HCEC 1CT (cell line): ENCODE measurements at places on chromosomes 4 and X.

GRCh38 chr4:113555868-113556267 lies 205.7 kb downstream of the CAMK2D start:
- no peak for DNase-seq

DNA sequence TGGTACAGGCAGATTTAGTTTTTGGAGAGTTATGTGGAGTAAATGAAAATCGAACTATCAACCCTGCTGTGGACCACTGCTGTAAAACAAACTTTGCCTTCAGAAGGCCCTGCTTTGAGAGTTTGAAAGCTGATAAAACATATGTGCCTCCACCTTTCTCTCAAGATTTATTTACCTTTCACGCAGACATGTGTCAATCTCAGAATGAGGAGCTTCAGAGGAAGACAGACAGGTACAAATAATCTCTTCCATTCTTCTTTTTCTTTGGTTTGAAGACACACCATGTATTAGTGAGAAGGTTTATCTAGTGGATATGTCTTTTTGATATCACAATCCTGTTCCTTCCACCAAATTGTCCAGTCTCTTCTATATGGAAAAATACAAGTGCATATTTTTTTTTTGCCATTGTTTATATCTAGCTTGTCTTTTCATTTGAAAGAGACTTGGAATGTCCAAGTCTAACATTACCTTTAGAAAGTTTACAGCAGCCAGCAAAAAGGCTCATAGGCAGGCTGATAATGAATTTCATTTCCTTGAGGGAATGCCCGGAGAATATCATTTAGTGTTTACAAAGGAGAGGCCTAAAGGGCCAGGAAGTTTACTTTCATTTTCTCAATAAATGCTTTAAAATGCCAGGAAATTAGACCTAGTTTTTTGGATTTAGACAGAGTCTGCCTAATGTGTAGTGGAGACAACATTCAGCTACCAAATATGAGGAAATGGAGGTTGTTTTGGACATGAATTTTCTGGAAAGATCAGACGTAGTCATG lies 18.6 kb downstream of the AFM start:
- no peak for DNase-seq

GRCh38 chrX:106450405-106450804 lies 161.4 kb upstream of the RADX start:
- no peak for DNase-seq

DNA sequence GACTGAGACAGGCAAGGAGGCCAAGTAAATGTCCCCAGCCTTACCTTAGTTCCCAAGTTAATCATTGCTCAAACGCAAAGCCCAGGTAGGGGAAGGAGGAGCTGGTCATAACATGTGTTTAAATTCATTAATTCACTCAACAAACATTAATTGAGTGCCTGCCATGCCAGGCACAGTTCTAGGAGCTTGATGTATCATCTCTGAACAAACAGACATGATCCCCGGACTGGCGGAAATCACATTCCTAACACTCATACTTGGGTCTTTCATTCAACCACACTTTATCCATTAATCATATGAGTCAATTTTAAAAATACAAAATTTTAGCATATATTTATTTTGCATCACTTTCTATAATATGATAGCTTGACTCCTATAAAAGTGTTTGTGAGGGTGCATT lies 335.3 kb upstream of the NOCT start:
- no peak for DNase-seq

GRCh38 chr4:8152865-8153257 lies 5.8 kb downstream of the ABLIM2 start:
- no peak for DNase-seq

GRCh38 chr4:118586357-118586790 lies 98.8 kb upstream of the METTL14 start:
- DNase-seq, result no peak

DNA sequence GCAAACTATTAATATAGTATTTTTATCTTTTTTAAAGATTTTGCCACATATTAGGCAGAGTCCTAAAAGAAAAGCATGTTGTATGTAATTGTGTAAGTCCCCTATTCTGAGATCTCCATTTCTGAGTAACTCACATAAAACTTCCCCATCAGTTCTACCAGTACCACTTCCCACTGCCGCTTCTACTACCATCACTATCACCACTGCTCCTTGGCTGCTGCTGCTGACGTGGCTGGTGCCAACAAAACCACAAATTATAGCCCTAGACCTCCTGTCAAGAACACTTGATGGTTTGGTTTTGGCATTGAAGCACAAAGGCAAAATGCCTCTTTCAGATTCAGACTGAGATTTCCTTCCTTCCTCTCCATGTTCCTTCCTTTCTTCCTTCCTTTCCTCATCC lies 106.4 kb downstream of the MMRN1 start:
- no peak for DNase-seq

- DNase-seq, result no peak
Measured at GRCh38 chr4:87950936-87951511, 24.5 kb upstream of the SPP1 start.

GRCh38 chrX:49988143-49988542 lies 65.7 kb downstream of the CLCN5 start:
- no peak for DNase-seq

DNA sequence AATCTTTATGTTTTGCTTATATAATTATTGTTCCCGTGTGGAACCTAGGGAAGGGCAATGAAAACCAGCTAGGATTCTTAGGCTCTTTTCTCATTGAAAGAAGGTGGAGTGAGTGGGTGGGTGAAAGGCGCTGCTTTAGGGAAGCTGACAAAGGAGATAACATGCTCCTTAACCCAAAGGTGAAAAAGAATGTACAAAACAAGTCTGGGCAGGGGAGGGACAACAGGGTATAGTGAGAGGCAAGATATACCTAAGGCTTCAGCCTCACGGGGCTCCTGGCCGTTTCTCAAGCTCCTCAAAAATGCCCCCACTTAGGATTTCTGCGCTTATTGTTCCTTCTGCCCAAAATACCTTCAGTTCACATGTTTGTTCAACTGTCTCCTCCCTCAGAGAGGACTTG lies 1.8 kb downstream of the SH2D1A start:
- DNase-seq, result no peak

DNA sequence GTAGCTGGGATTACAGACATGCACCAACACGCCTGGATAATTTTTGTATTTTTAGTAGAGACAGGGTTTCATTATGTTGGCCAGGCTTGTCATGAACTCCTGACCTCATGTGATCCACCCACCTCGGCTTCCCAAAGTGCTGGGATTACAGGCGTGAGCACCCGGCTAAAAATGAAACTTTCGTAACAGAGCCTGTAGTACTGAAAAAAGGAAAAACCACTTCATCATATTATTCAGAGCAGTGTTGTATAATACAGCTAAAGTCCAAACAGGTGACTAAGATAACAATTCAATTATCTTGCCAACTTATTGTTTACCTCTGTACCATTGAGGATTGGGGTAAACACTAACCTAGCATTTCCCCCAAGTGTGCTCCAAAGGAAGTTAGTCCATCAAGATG lies 43.9 kb upstream of the HPRT1 start:
- peak; percentile 11 for DNase-seq

- no peak for DNase-seq
Measured at GRCh38 chr4:148004228-148004857, 272.5 kb downstream of the ARHGAP10 start.

GRCh38 chr4:119656342-119656741 lies 27.7 kb upstream of the PDE5A start:
- no peak for DNase-seq

GRCh38 chr4:53150631-53151488 lies 215.0 kb downstream of the SCFD2 start:
- no peak for DNase-seq

DNA sequence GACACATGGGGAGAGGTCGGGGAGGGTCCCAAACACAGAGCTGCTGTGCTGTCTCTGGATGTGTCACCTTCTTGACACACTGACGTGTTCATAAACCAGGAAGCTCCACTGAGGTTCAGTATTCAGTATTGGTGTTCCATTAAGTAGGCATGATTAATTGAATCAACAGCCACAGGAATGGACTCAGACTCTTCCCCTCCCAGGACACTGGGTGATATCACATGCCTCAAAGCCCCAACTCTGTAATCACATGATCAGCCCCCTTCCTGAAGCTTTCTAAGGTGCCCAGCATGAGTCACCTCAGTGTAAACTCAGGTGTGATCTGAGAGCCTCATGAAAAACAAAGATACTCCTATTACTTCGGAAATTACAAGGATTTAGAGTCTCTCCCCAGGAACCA lies 21.1 kb upstream of the HNRNPD start:
- no peak for DNase-seq

DNA sequence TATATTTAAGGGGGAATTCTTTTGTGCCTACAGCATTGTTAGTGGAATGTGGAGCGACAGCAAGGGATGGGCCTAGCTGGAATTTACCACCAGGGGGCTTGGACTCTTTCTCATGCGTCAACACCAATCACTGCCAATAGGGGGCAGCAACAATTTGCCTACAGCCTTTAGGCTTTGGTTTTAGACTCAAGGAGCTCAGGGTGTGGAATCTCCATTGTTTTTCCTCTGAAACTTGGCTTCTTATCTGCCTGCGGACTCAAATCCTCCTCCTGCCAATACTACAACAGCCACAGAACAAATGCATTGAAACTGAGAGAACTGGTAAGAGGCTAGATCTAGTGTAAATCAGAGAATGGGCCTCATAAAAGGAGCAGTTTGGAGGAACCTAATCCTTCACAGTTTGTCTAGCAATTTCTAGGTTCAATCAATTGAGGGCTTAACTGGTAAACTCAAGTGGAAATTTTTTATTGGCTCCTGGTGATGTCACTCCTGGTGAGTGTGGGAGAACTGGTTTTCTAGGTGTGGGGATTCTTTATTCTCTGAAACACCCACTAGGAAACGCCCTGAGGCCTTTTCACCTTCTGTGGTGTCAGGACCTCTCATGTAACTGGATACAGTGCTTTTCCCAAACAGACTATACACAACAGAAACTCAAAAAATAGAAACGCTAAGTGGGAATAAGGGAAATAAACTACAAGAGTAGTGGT lies 27.9 kb upstream of the TMSB4X start:
- DNase-seq, result peak; percentile 70

DNA sequence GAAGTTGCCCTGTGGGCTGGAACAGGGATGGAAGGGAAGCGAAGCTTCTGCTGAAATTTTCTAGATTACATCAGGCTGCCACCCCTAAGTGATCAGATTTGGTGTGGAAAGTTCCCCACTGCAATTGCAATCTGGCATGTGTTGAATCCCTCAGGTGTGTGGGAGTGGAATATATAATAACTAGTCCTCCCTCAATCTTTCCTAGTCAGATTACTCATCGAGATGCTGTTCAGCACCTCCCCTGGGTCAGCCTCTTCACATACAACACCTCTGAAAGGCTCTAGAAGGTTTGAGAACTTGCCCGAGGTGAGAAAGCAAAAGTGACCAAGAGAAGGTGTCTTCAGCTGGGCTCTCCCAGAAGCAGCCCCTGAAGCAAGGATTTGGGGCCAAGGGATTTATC lies 336.8 kb downstream of the BCOR start:
- DNase-seq, result no peak

GRCh38 chrX:46180258-46180687 lies 364.9 kb downstream of the ZNF674 start:
- no peak for DNase-seq

GRCh38 chrX:109793191-109793590 lies 60.1 kb upstream of the ACSL4 start:
- no peak for DNase-seq

DNA sequence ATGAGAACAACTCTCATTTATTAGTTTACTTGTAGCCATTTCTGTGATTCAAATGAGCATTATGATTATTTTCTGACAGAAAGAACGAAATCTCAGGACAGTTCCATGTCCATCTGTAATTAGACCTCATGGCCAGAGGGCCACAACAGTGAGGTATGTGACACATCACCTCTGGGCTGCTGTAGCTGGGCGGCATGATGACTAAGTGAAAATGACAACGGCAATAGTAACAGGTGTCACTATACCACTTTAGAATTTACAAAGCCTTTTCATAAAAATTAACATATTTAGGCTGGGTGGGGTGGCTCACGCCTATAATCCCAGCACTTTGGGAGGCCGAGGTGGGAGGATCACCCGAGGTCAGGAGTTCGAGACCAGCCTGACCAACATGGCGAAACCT lies 252.6 kb downstream of the CBR4 start:
- DNase-seq, result no peak

- no peak for DNase-seq
Measured at GRCh38 chr4:150325872-150326271, 247.6 kb downstream of the DCLK2 start.

DNA sequence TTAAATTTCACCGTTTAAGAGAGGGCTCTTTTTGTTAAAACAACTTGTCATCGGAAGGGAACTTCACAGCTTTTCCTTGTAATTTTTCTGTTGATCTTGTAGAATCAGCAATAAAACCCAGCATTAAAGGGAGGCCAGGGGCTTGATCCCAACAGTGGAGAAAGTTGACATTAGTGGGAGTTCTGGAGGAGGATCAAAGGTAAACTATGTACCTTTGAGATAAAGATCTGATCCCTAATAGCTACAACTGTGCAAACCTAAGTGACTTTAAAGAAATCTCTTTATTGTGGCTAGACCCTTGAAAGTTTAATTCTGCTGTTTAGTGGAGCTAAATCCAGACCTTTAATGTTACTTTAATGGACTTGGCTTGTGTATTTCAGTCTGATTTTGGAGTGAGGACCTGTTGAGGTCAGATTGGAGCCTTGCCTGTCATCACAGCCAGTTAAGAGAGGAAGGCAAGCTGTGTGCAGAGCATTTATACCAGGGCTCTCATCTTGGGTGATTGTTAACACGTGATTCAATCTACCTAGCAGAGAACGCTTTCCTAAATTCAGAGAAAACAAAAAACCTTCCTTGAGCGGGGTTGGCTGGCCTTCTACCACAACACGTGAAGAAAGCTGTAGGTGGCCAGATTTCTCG lies 1.7 kb downstream of the DOCK11 start:
- DNase-seq, result no peak

DNA sequence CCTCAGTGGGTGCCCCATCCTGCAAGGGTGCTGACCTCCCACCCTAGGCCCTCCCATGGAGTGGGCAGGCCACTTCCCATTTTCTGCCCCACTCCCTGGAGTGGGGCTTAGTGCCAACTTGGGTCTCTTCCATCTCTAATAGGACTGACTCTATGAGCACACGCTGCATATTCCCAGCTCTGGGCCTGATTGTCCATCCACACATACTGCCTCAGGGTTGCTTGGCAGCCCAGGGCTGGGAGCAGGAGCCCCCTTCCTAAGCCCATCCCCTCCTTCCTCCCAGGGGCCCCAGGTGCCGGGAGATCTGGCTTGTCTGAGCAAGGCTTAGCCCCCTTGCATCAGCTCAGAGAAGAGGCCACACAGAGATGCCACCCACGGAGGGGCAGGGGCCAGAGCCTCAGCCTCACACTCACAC lies 55.1 kb downstream of the PJA1 start:
- no peak for DNase-seq
